EL (cell line): ENCODE measurements at places on chromosomes 5 and 9.
A peak's percentile ranks its signal among the peaks of the same experiment; 100 is the strongest.

GRCh38 chr5:118253225-118254061 lies 734.9 kb downstream of the DTWD2 start:
- no peak for DNase-seq

DNA sequence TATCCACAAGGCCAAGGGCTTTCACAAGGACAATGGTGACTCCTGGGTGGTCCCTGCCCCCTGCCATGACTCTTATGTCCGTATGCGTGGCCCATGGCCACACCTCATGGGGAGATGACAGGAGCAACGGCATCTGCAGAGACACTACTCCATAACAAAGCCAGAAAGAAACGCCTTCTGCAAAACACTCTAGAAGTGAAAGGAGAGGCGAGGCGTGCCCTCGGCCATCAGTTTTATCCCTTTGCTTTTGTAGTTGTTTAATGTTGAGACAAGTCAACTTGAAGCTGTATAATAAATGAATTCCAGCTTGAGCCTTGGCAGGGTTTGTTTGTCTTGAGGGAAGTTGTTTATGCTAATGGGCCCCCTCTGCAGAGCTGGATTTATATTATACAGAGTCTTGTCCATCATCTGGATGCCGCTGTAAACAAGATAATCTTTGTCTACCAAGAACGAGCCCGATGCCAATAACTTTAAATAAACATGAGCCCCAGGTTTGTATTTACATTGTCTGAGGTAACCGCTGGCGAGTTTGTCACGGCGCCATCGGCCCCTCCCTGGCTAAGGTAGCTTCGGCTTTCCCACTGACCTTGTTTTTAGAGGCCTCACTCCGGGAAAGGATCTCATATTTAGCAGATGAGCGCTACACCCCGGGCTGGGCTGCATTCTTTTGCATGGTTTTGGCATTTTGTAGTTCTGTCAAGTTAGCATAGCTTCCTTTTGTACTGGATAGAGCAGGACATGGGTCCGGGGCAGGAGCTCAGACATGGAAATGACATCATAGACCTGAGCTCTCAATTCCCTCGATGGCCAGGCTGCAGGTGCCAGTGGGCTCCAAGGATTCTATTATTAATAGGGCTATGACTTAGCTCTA lies 165.3 kb downstream of the ERCC6L2 start:
- DNase-seq = no peak

- DNase-seq = no peak
Measured at GRCh38 chr9:135167849-135168655, 80.6 kb downstream of the OLFM1 start.

DNA sequence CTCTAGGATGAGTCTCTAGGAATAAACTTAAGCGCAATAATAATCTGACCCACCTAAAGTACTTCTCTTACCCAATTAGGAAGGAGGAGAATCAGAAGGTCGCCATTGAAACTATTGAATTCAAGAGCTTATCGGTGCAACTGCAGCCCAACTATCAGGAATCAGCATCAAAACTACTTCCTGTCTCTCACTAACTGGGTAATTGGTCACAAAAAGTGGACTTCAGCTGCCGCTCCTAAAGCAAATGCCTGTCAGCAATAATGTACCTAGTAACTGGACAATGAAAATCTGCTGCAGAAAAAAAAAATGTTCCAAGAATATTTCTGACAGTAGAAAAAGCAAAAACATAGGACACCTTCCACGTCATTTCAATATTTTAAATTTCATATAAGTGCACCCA lies 3.3 kb downstream of the OR1L8 start:
- DNase-seq = no peak

DNA sequence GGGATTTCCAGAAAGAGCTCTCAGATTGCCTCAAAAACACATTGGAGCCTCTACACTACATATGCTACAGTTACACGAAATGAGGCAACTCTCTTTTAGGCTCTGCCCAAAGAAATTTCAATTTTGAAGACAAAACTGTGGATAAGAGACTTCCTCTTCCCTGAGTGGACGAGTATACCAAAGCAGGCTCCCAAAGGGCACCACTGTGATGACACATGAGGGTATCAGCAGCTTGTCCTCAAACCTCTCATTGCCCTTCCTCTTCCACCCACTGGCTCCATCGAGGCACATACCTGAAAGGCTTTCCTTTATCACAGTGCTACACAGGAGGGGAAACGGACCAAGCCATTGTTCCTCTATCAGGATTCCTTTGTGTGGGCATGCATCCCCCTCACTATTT lies 11.3 kb downstream of the CKMT2 start:
- DNase-seq = no peak

GRCh38 chr5:124061068-124061430 lies 549.1 kb downstream of the CSNK1G3 start:
- no peak for DNase-seq

DNA sequence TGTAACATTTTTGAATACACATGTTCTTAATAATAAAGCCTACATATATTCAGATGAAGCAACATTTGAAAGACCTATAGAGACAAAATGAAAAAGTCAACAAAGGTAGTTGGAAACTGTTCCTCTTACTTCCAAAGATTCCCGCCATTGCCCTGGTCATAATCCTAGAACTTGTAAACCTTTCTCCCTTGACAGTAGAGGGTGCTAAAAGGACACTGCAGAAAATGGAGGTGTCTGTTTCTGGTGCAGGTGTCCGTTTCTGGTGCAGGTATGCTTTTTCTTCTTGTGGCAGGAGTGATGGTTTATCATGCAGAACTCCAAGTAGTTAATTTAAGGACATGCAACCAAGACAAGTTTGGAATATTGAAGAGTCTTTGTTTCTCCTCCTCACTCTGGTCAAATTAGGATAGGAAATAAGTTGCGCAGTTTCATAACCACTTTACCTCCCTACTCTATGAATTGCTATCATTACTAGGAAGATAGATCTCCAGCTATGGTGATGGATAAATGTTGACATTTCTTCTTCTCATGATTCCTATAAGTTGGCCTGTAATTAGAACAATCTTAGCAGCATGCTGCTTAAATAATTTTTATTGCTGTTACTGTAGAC lies 56.0 kb upstream of the FAM174A start:
- peak; percentile 1 for DNase-seq

DNA sequence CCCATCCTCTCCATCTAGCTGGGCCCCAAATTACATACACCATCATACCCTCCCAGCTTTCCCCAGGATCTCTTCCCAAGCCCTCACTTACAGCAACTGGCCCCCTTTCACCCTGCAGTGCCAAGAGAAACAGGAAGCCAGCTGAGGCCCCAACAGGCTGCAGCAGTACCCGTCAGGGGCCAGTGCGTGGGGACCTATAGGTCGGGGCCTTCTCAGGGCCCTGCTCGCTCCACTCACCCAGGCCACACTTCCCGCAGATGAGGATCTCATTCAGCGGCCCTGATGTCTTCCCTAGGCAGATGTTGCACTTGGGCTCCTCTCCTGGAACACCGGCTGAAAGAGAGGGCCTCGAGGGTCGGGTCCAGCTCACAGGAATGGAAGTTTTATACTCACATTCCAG lies 6.8 kb downstream of the PHF19 start:
- DNase-seq = no peak

DNA sequence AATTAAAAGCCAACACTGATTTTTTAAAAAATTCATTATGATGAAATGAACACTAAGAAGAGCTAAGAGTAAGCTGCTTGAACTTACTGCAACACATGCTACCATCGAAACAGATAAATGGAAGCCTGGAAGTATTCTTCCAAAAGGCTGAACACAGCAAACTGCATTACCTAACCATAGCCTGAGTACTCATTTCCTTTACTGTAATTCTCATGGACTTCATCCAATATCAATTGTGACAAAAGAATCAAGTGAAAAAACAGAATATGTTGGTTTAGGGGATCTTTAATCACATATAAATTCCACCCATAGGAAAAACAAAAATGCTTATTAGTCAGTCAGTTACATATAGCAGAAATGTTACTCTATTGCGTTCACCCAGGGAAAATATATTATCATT lies 68.5 kb downstream of the DROSHA start:
- DNase-seq = no peak

DNA sequence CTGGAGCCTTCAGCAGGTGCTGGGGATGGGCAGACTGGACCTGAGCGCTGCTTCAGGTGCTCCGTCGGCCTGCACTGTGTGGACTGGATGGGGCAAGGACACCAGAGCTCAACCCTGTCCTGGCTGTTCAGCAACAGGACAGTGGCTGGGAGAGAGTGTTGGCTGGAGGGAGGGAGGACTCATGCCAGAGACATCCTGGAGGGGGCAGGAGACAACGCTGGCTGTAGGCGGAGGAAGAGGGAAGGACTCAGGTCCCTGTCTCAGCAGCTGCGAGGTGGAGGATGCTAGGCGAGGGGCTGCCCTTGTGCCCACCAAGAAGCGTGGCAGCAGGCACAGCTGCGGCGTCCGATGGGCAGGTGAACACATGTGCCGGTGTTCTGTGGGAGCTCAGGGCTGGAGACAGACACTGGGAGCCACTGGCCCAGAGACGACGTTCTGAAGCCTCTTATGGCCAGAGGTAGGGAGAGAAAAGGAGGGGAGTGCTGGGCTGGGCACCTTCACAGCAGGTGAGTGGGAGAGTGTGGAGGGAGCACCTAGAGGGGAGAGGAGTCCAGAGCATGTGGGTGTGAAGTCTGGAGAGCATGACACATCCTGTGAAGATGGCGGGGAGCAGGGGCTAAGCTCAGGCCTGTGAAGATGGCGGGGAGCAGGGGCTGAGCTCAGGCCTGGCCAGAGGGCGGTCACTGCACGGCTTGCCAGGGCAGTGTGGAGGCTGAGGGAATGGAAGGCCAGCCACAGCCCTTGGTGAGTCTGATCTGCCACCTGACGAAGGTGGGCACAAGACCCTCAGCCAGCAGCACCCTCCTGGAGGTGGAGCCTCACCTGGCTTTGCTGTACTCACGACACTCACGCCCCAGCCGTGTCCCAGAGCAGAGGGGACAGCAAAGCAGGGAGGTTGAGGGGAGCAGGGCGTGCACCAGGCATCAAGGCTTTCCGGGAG lies 79.1 kb upstream of the FCN1 start:
- DNase-seq = no peak

GRCh38 chr5:178739452-178740180 lies 9.2 kb upstream of the ZNF354A start:
- no peak for DNase-seq

DNA sequence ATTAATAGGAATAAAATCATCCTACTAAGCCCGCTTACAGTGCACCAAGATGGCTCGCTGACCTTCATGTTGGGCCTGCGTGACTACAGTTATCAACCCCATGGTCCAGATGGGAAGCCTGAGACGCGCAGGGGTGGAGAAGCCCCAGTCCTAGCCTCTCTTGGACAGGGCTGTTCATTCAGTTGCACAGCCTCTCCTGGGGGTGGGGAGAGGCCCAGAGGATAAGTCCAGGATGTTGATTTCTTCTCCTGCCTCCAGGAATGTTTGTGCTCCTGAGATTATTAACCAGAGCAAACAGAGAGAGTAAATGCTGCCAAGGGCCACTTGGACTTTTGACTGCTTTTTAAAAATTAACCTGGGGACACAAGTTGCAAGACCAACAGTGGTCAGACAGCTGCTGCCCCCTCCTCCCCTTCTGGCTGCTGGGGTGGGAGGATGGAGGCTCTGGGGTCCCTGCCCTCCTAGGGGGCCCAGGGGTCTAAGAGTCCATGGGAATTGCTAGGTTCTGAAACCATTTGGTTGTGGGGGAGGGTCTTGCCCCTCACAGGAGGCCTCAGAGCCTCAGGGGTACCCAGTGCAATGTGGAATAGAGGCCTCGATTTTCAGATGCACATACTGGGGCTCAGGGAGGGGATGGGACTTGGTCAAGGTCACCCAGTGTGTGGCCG lies 2.8 kb upstream of the AMBP start:
- no peak for DNase-seq

DNA sequence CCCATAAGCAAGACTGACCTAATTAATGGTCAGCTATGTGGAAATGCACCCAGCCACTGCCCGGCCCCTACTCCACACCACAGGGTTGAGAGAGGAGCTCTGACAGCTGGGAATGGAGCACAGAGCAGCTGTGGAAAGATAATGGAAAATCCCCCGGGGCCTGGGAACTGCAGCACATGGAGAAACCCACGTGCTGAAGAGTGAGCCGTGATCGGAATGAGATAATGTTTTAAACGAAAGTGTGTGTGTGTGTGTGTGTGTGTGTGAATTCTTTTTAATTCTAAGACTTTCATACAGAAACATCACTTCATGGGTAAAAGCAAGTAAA lies 13.1 kb upstream of the SLC12A7 start:
- peak; percentile 16 for DNase-seq

DNA sequence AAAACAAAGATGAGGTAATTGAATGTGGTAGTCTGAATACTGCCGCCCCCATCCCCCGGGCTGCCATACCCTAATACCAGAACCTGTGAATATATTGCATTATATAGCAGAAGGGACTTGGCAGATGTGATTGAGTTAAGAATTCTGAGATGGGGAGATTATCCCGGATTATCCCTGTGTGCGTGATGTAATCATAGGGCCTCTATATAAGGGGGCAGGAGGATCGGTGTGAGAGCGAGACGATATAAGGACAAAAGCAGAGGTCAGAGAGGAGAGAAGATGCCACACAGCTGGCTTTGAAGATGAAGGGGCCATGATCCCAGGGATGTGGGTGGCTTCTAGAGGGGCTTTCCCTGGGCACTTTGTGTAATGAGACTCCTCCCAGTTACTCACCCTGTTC lies 101.7 kb upstream of the TLE1 start:
- DNase-seq = no peak

DNA sequence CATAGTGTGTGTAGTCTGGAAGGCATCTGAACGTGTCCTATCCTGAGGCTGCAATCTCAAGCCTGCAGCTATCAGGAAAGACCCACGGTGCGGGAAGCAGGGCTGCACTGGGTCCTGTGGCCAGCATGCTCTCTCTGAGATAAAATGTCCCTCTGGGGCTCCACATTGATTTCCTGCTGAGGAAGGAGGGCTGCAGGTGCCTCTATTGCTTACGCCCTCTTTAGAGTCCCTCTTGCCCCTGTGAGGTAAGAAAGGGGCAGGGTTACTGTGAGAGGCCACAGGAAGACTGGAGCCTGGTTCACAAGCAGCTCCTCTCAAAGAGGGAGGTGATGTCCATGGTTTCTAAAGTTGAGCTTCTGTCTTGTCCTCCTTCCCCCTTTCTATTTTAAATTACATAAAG lies 299.9 kb upstream of the RFX3 start:
- no peak for DNase-seq

DNA sequence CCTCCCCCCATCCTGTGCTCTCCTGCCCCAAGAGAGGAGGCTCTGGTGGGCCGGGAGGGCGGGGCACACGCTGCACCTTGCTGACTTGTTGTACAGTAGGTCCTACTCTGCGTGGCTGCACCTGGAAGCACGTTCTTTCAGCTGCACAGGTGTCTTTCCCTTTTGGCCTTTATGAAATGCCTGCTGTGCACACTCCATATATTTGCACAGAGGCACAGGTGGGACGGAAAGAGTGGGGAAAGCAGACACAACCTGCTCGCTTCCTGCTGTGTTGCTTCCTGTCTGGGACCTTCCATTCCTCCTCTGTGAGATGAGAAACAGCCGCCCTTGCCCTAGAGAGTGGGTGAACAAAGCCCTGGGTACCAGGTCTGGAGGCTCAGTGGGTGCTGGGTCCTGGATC lies 4.8 kb downstream of the USP20 start:
- no peak for DNase-seq

DNA sequence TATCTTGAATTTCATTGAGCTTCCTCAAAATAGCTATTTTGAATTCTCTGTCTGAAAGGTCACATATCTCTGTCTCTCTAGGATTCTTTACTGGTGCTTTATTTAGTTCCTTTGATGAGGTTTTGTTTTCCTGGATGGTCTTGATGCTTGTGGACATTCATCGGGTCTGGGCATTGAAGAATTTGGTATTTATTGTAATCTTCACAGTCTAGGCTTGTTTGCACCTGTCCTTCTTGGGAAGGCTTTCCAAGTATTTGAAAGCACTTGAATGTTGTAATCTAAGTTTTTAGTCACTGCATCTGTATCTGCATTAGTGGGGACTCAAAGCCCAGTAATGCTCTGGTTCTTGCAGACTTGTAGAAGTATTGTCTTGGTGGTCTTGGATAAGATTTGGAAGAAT lies 47.8 kb downstream of the SMIM15 start:
- no peak for DNase-seq
